Fibroblast of skin of right biceps (primary cell): ENCODE measurements at places on chromosomes 1 and 21.

GRCh38 chr1:230536641-230537155, 105.6 kb upstream of the COG2 start:
- DNase-seq = no peak

- DNase-seq = peak; percentile 75
These were observed 154.4 kb downstream of the PLPP3 start for GRCh38 chr1:56424744-56425493.

- no peak for DNase-seq
These were observed 303.3 kb upstream of the DEPDC1 start for GRCh38 chr1:68800182-68800581.

DNA sequence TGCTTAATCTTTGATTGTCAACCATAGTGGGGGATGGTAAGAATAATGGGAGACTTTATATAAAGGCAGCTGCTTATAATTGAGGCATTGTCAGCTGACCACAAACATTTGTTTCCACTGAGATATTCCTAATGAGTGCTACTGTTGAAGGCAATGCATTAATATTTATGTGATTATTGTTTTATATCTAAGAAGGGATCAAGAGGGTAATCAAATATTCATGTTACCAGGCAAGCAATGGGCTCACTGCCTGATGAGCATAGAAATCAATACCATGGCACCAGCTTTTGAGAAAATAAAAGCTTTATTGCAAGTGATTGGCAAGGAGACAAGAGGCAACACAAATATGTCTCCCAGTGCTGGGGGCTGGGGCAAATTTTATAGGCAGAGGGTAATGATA, 706.7 kb upstream of the ADAMTS5 start:
- DNase-seq = no peak

DNA sequence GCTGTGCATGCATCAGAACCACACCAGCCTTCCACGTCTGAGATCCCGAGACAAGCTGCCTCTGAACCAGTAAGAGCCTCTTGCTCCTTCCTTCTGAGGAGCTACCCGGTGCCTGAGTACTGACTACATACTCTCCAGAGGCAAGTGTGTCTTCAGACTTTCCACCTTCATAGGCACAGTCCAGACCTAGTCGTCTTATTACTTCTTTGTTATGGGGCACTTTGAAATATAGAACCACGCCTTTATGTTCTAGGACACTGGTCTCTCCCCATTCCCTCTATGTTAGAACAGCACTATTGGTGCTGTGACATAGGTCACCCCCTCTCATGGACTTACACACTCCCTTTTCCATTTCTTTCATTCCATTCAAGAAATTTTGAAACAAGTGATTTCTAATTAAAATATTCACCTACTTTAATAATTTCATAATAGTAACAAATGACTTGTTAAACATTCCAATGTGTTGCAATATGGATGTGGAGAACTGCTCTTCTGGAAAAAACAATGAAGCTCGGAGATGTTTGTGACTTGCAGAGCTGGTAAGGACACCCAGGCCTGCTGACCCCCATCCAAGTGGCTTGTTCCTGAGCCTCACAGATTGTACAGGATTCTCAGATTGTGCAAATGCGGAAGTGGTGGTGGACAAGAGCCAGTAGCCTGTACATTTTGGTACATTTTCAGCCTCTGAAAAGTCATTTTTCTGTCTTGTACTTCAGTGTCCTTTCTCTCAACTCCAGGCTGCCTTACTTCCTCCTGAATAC, 76.1 kb upstream of the SIPA1L2 start:
- no peak for DNase-seq

DNA sequence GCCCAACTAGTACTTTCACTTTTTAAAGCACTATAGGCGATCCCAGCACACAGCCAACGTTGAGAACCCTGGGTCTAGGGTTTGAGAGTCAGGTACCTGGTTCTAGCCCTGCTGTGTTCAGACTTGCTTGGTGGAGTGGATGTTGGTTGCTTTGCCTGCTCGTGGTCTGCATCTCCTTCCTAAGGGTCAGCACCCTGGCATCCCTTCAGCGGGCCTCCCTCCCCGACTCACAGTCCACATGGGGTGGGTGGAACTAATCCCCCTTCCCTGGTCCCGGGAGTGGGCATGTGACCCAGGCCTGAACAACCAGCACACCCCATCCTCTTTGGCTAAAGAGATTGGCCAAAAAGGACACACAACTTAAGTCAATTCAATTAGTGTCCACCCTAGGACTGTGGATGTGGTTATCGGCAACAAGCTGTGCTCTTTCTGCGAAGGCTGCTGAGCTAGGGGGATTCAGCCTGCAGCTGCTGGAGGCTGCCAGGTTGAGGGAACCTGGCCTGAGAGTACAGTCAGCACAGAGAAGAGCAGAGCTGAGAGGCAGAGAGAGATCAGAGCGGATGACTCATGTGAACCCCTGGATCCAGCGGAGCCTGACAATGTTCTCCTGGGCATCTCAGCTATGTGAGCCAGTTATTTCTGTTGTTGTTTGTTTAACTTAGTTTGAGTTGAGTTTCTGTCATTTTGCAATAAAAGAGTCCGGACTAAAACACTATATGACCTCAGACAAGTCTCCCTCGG, 138.9 kb downstream of the ACTL8 start:
- no peak for DNase-seq

- no peak for DNase-seq
These were observed 24.2 kb downstream of the SNRNP40 start for GRCh38 chr1:31272369-31272768.

GRCh38 chr1:67953301-67953700, 97.1 kb downstream of the DIRAS3 start:
- no peak for DNase-seq
